ENCODE measurements at places on chromosomes 3 and 15. TPM values are rescaled to one million over a fixed set of nuclear protein-coding genes. Genes with fewer than 3 reads are reported as not detected.

The SENP7 gene
- 8.1 TPM for total RNA-seq

The PRR23B gene
- not detected for total RNA-seq

The P2RY14 gene
- total RNA-seq, result under 0.01 TPM

The GOLGA6D gene
- not detected for total RNA-seq

The TRANK1 gene
- total RNA-seq, result 15.5 TPM

The PAQR9 gene
- total RNA-seq, result 0.19 TPM

The C2CD4A gene
- total RNA-seq, result 0.28 TPM

The LTK gene
- 0.19 TPM for total RNA-seq

The ERICH6 gene
- under 0.01 TPM for total RNA-seq

The FETUB gene
- total RNA-seq, result not detected

The SLC15A2 gene
- total RNA-seq, result 0.19 TPM

The OIP5 gene
- total RNA-seq, result 2.3 TPM

The TNNC1 gene
- 2.5 TPM for total RNA-seq

The IL17RE gene
- 0.56 TPM for total RNA-seq

The C3orf85 gene
- total RNA-seq, result not detected

The CLSTN2 gene
- total RNA-seq, result 1.3 TPM

The PEX5L gene
- under 0.01 TPM for total RNA-seq

The SLC9C1 gene
- total RNA-seq, result 0.56 TPM

The XXYLT1 gene
- total RNA-seq, result 29.0 TPM

The RASGRP1 gene
- 6.2 TPM for total RNA-seq

The OCA2 gene
- total RNA-seq, result not detected

The ANKUB1 gene
- not detected for total RNA-seq

The KBTBD8 gene
- total RNA-seq, result 6.3 TPM

The IL5RA gene
- total RNA-seq, result not detected

The TOP2B gene
- 63.7 TPM for total RNA-seq

The EXD1 gene
- total RNA-seq, result not detected

The C2CD4B gene
- 0.28 TPM for total RNA-seq

The WDR76 gene
- total RNA-seq, result 26.1 TPM

The CTSH gene
- total RNA-seq, result 3.5 TPM

The CHRNA7 gene
- 0.19 TPM for total RNA-seq

The CNTN6 gene
- total RNA-seq, result under 0.01 TPM

The KIF15 gene
- total RNA-seq, result 19.0 TPM

The UNC45A gene
- 101 TPM for total RNA-seq

The ZBTB38 gene
- 210 TPM for total RNA-seq

The SKOR1 gene
- under 0.01 TPM for total RNA-seq

The SOX14 gene
- not detected for total RNA-seq

The HRG gene
- total RNA-seq, result not detected

The LRRK1 gene
- 5.6 TPM for total RNA-seq

The SUSD5 gene
- 11.3 TPM for total RNA-seq

The KLHL18 gene
- total RNA-seq, result 35.1 TPM

The EPHB1 gene
- total RNA-seq, result 0.56 TPM

The DCBLD2 gene
- 809 TPM for total RNA-seq

The CNTN4 gene
- not detected for total RNA-seq

The RARRES1 gene
- total RNA-seq, result 111 TPM

The TRIM42 gene
- not detected for total RNA-seq

The MESP2 gene
- total RNA-seq, result 0.77 TPM

The TNFAIP8L3 gene
- total RNA-seq, result 17.8 TPM

Measured in regular cardiac myocyte (primary cell).